ENCODE measurements at places on chromosomes 4 and X. TPM values are rescaled to one million over a fixed set of nuclear protein-coding genes. Genes with fewer than 3 reads are reported as not detected.

GRCh38 chr4:167544391-167544790, 310.1 kb upstream of the SPOCK3 start:
- H3K4me3 ChIP-seq: no peak overlapping the region
- no peaks in the 10 kb centered on the region for H3K27me3 ChIP-seq
- no peaks in the 10 kb centered on the region for H3K4me1 ChIP-seq

- H3K4me1 ChIP-seq: no peaks in the 10 kb centered on the region
- H3K36me3 ChIP-seq: no peaks in the 10 kb centered on the region
- no peak for DNase-seq
- H3K27me3 ChIP-seq: no peaks in the 10 kb centered on the region
- H3K27ac ChIP-seq: no peak overlapping the region
Measured at GRCh38 chrX:106170318-106170717, 2.2 kb downstream of the PWWP3B start.

GRCh38 chr4:38752372-38752940, 30.3 kb downstream of the TLR10 start:
- no peak overlapping the region for H3K4me3 ChIP-seq
- no peak overlapping the region for H3K27ac ChIP-seq
- no peaks in the 10 kb centered on the region for H3K27me3 ChIP-seq

DNA sequence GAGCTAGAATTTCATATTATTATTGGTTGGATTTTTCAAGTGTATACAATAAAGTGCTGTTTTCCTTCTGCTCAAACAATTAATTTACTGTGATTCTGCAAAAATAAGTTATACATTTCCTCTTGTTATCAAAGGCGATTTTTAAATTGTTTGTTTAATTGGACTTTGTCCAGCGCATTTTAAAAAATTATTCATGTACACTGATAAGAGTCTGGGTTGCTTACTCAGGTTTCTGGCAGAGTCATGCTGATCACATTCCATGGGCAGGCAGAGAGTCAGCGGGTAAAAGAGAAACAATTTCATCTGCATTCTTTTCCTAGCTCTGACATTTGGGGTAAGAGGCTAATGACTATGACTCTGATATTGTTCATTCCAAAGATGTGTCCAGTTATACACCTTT, 8.9 kb downstream of the FAT4 start:
- DNase-seq: no peak
- H3K4me1 ChIP-seq: no peaks in the 10 kb centered on the region
- peaks cover 12% of the 10 kb centered on the region for H3K27me3 ChIP-seq
- no peak overlapping the region for H3K27ac ChIP-seq

STARD8 gene
- total RNA-seq: 0.38 TPM

GRCh38 chr4:137274404-137274803, 257.9 kb downstream of the PCDH18 start:
- no peaks in the 10 kb centered on the region for H3K36me3 ChIP-seq
- no peak overlapping the region for H3K4me3 ChIP-seq
- H3K27ac ChIP-seq: no peak overlapping the region
- DNase-seq: no peak

- no peaks in the 10 kb centered on the region for H3K27me3 ChIP-seq
- no peak for DNase-seq
- H3K36me3 ChIP-seq: no peaks in the 10 kb centered on the region
- H3K4me1 ChIP-seq: no peaks in the 10 kb centered on the region
- H3K27ac ChIP-seq: no peak overlapping the region
- no peak overlapping the region for H3K4me3 ChIP-seq
Measured at GRCh38 chr4:10898072-10898471, 213.5 kb upstream of the CLNK start.

CXCL3 gene
- not detected for total RNA-seq

- H3K36me3 ChIP-seq: no peaks in the 10 kb centered on the region
- H3K27ac ChIP-seq: no peak overlapping the region
- no peaks in the 10 kb centered on the region for H3K27me3 ChIP-seq
- no peak for DNase-seq
- H3K4me3 ChIP-seq: no peak overlapping the region
- H3K4me1 ChIP-seq: no peaks in the 10 kb centered on the region
Measured at GRCh38 chr4:14592950-14593349, 409.3 kb upstream of the CPEB2 start.

GRCh38 chr4:177118596-177118995, 191.1 kb upstream of the NEIL3 start:
- no peaks in the 10 kb centered on the region for H3K4me1 ChIP-seq
- H3K4me3 ChIP-seq: no peak overlapping the region
